ENCODE measurements at places on chromosomes 1 and 21.

GRCh38 chr1:156154317-156154749, 948 bp downstream of the SEMA4A start:
- no peak for DNase-seq

- DNase-seq: no peak
Measured at GRCh38 chr1:39676948-39677548, 5.1 kb upstream of the NT5C1A start.

GRCh38 chr1:156104065-156104810, 10.3 kb upstream of the LMNA start:
- DNase-seq: no peak

DNA sequence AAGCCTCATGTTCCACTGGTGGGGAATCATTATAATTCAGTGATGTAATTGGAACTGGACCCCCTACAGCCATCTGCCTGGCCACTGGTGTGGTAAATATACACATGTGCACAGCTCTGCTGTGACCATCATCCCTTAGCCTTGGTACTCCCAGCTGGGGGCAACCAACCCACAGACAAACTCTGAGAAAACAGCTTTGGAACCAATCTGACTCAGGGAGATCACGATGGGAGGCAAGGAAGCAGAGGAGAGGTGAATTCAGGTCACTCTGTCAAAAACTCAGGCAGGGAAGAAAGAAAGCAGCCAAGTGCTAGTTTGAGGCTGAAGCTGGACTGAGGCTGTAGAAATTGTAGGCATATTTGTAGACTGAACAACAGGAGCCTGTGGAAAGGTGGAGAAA, 197.8 kb upstream of the GALNT2 start:
- DNase-seq: no peak

- DNase-seq: no peak
Measured at GRCh38 chr1:61519631-61520030, 205.3 kb downstream of the TM2D1 start.

Data from naive thymus-derived CD4-positive, alpha-beta T cell (primary cell).